ENCODE measurements at places on chromosomes 1 and 21.
A peak's percentile ranks its signal among the peaks of the same experiment; 100 is the strongest.

- no peak for DNase-seq
These were observed 2.4 kb upstream of the ERRFI1 start for GRCh38 chr1:8028571-8028910.

DNA sequence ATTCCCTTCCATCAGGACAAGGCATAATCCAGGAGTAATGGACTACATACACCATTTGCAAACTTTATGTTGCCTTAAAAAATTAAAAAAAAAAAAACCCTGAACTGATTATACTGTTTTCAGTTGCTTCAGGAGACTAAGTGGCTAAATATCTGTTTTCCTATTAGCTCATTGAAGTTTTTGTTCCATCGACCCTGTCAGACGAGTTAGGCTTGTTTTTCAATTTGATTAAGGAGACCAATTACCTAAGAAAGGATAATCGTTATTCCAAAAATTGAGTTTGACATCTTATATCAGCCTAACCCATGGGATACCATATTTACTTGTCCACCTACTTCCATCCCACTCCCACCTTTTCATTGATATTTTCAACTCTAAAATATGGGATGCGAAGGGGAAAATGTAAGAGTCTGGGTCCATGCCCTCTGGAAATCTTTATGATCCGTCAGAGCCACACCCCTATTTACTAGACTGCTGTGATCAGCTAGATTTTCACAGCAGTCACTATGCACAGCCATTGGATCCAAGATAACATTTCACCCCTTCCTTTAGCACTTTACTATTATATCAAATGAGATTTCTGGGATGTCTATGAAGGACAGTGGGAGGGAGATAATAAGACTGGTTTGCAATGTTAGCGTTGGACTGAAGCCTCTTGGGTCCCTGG is 41.0 kb downstream of the IL12RB2 start:
- no peak for DNase-seq

GRCh38 chr1:215650446-215651149 is 83.5 kb downstream of the KCTD3 start:
- no peak for DNase-seq

DNA sequence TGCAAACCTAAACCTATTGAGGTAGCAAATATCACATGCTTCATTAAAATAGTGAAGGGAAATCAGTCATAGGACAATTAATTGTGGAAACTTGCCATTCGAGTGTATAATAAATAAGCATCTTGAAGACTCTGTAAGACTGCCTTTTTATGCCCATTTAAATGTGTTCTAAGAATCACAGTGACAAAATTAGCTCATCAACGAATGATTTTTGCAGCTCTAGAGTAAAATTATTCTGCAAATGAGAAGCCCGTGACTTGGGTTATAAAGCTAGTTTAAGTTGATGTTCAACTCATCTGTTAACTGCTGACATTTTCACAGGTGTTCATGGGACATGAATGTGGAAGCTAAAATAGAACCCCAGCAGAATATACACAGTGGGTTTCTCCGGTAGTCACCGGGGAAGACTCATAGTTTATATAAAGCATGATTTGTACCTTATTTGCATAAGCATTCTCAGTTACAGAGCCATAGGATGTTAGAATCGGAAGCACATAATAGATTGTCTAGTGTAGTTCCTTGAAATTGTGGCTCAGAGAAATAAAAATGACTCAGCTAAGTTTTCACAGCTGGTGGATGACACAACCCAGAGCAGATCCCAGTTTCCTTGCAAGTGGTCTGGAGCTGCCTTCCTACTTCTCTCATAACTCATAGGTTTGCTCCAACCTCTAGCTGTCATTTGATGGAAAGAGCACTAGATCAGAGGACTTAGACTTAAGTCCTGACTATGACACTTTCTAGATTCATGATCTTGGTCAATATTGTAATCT is 107.3 kb downstream of the UCHL5 start:
- no peak for DNase-seq

DNA sequence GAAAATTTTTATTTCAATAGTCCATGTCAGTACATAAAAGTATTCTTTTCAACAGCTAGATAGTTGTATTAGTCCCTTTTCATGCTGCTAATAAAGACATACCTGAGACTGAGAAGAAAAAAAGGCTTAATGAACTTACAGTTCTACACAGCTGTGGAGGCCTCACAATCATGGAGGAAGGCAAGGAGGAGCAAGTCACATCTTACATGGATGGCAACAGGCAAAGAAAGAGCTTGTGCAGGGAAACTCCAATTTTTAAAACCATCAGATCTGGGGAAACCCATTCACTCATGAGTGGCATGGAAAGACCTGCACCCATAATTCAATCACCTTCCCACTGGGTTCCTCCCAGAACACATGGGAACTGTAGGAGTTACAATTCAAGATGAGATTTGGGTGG is 50.7 kb downstream of the PTGFR start:
- no peak for DNase-seq

GRCh38 chr1:207097871-207098324 is 6.1 kb upstream of the C4BPA start:
- peak; percentile 30 for DNase-seq

DNA sequence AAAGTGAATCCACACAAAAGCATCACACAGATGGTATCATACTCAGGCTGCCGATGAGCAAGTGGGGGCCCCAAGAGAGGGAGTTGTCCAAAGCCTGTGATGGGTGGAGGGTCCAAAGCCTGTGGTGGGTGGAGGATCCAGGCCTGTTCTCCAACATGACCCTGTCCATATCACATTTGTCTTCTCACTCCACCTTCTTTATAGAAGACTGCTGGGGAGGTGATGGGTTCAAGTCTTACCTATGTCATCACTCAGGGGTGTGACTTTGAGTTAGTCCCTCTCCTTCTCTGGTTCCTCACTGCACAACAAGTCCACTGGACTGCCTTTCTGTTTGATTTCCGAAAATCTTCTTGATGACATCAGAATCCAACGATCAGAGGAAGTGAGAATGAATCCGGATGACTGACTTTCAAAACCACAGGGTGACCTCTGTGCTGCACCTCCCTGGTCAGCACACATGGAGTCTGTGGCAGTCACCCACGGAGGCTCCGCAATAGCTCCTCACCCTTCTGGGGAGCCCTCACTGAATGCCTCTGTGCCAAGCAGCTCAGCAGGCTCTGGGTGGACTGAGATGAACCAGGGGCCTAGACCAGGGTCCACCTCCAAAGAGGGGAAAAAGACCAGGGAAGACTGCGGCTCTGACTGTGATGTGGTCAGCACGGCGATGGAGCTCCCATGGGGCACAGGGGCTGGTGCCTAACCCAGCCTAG is 166.8 kb downstream of the HIVEP3 start:
- DNase-seq, result no peak

DNA sequence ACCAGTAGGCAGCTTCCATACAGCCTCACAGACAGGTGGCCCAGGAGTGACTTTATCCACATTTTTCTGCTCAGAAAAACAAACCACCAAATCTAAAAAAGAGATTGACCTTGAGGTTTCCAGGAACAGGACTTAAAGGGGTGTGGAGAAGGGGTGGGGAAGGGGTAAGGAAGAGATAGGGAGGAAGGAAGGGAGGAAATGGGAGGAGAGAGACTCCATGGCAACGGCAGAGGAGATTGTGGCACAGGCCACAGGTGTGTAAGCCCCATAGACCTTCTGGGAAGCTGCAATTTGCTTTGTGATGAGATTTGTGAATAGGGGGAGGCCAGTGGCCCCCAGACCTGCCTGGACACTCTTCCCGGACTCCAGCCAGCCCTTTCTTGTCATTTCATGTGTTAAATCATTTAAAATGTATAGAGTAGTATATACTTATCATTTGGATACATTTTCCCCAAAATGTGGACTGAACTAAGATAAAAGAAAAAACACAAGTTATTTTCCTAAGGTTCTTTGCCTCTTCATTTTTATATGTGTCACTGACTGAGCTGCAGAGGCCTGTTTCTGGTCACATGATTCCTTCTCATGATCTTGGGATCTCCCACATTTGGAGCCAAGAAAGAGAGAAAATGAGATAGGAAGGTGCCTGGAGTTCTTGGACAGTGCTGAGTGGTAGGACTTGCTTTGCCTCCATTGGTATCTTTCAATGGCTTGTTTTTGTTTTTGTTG is 55.5 kb downstream of the CLIC6 start:
- DNase-seq, result no peak

GRCh38 chr1:212601524-212601923 is 7.0 kb upstream of the ATF3 start:
- DNase-seq, result no peak

- no peak for DNase-seq
These were observed 28.3 kb upstream of the TMPRSS2 start for GRCh38 chr21:41536076-41536826.

DNA sequence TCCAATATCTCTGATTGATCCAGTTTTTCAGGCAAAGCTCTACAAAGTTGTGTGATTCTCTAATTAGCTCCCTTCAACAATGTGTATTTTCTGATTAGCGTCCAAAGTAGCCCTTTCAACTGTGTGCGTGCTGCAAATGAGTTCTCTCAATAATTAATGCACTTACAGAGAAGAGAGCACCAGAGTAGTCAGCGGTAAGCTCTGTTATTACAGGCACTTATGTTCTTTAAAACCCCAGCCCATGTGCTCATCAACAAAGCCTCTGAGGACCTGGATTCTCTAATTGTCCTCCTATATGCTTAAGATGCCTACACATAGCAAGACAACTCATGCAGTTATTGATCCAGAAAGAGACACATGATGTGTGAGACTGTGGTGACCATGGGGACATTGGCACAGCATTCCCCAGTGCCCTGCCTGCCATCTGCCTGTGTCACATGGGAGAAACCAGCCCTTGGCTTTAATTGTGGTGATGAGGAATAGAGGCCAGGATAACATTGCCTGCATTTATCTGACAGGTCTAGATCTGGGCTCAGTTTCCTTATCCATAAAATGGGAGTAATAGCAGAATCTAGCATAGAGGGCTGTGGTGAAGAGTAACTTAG is 151.7 kb downstream of the PCP4 start:
- no peak for DNase-seq

DNA sequence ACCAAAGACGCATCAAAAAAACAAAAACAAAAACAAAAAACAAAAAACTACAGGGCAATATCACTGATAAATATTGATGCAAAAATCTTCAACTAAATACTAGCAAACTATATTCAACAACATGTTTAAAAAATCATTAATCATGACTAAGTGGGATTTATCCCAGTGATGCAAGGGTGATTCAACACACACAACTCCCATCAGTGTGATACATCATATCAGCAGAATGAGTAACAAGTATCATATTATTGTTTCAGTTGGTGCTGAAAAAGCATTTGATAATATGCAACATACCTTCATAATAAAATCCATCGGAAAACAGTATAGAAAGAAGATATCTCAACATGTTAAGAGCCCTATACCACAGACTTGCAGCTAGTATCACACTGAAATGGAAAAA is 953.0 kb downstream of the AMY1C start:
- no peak for DNase-seq

DNA sequence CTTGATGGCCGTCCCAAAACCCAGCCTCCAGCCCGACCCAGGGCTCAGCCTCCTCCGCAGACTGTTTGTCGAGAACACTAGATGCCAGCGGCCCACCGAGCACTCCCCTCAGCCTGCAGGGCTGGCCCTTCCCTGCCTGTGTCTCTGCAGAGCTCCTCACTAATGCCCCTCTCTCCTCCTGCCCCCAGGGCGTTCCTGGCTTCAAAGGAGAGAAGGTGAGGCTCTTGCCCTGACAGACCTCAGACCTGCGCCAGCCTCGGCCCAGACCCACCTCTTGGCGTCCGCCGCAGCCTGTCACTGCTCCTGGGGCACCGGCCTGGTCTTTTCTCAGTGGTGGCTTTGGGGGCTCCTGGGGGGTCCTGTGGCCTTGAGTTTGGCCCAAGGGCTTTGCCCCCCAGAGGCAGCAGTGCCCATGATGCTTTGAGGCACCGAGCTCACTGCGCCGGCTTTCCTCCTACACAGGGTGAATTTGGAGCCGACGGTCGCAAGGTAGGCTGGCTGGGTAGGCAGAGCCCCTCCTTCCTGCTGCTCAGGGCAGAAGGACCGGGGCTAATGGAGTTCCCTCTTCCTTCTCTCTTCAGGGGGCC is 18.4 kb downstream of the COL6A2 start:
- DNase-seq, result no peak

DNA sequence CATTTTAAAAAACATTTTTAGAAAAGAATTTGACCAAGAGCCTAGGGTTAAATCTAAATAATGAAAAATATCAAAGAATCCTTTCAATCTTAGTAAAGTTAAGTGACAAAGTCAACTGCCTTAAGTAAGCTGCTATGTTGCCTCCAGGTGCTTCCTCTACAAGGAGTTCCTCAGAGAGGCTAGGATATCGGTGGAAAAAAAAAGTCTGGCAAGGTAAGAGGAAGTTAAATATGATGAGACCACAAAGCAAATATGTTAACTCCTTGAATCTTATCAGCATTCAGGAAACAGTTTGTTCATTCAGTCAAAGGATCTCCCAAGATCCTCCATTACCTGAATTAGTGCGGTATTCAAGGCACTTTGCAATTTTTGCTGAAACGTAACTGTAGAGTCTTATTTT is 563.5 kb downstream of the PTPRC start:
- DNase-seq, result no peak

GRCh38 chr1:206725109-206725963 is 40.6 kb downstream of the MAPKAPK2 start:
- DNase-seq, result peak; percentile 38

DNA sequence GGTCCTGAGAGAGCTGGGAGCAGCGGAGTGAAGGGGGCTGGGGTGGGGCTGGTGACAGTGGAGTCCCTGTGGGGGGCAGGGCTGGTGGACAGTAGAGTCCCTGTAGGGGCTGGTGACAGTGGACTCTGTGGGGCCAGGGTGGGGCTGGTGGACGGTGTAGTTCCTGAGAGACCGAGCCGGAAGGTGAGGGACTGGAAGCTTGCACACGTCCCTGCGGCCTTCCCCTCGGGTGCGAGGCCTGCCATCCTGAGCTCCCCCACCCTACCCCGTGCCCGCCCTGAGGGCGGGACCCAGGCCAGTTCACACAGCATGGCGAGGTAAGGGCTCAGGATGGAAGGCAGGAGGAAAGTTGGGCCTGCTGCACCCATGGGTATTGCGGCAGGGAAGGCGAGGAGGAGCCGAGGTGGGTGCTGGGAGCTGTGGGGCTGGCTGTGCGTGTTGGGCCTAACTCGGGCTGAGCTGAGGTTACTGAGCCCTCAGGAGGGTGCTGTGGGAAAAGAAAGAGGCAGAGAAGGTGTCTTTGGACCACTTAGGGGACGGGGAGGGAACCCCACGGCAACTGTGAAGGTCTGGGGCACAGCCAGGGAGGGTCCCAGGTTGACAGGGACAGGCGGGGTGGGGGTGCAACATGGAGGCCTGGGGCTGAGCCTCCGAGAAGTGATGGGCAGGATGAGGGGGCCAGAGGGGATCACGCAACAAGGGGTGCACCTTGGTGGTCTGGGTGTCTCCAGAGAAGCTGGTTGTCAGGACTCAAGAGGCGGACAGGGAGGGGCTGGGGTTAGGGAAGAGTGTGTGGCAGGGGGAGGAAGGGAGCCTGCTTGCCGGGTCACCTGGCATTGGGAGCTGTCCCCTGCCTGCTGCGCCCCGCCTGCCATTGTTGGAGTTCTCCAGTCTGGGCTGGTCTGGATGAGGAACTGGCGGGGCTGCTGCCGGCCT is 60.8 kb downstream of the PRKCZ start:
- no peak for DNase-seq

All from stimulated activated CD4-positive, alpha-beta T cell treated with anti-CD3 and anti-CD28 coated beads, TNF-alpha, amount 100 ng/mL, for 48 hours (primary cell).